ENCODE measurements at places on chromosomes 1 and 21. TPM values are rescaled to one million over a fixed set of nuclear protein-coding genes. Genes with fewer than 3 reads are reported as not detected.

- peak; percentile 48 for DNase-seq
- H3K4me3 ChIP-seq, result no peak overlapping the region
- peaks cover 11% of the 10 kb centered on the region for H3K4me1 ChIP-seq
- no peaks in the 10 kb centered on the region for H3K27me3 ChIP-seq
- no peak overlapping the region for H3K27ac ChIP-seq
- H3K36me3 ChIP-seq, result no peaks in the 10 kb centered on the region
Measured at GRCh38 chr1:25808481-25809244, 8.7 kb downstream of the SELENON start.

Gene WDR64
- not detected for total RNA-seq

DNA sequence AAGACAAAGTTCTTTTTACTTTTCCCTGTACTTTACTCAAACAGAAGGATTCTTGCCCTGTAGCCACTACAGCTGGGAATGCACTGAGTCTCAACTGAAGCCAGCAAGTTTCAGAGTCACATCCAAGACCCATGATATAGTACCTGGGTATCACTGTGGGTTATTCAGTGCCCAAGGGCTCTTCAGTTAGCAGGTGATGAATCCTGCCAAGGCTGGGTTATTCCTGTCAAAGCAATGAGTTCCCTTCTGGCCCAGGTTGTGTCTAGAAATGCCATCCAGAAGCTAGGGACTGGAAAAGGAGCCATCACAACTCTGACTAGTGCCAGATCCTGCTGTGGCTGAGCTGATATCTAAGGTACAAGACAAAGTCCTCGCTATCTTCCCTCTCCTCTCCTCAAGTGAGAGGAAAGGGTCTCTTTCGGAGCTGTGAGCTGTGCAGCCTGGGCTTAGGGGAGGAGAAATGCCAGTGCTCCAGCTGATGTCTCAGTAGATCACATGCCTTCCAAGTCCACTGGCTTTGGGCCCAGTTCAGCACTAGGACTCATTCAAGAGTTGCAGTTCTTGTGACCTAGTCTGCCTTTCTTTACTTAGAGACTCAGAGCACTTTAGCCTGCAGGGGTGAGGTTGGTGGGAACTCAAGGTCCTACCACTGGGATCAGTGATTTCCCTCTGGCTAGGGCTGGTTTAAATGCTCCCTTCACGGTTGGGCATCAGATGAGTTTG, 369.4 kb downstream of the TBX15 start:
- H3K4me3 ChIP-seq, result no peak overlapping the region
- no peaks in the 10 kb centered on the region for H3K36me3 ChIP-seq
- no peak overlapping the region for H3K27ac ChIP-seq
- no peaks in the 10 kb centered on the region for H3K27me3 ChIP-seq
- H3K4me1 ChIP-seq, result no peaks in the 10 kb centered on the region
- no peak for DNase-seq

DNA sequence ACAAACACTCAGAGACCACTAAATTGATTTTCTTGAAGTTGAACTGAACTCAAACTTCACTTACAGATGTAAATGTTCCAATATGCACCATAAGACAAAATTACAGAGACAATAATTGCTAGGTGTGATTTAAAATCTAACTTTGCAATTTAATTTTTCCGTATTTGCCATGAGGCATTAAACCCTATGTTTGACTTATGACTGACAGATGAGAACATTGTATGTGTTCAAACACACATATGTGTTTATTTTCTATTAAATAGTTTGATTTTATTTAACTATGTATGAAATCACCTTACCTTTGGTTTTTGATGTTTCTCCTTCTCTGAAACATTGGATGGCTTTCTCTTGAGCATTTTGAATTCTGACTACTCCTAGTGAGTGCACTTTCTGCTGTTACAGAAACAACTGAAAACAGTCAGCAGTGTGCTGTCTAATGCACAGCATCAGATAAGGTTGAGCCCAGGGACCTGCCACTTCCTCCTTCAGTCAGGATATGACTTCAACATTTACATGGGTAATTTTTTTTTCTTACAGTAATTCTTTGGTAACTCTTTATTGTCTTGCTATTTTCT, at the start of gene SAMSN1:
SAMSN1 (minus strand) TSS at position 410 of the 575 bp plus-strand sequence; CDS start at position 356, 54 bp downstream.
- H3K27ac ChIP-seq, result peak within 1 kb of the TSS; percentile 64
- H3K4me3 ChIP-seq, result peak within 1 kb of the TSS; percentile 35
- H3K36me3 ChIP-seq, result no peaks in the 10 kb centered on the region
- no peaks in the 10 kb centered on the region for H3K27me3 ChIP-seq

Measured in Peyer's patch (tissue), 4 donors.